ENCODE measurements at places on chromosomes 12 and 14. TPM values are rescaled to one million over a fixed set of nuclear protein-coding genes. Genes with fewer than 3 reads are reported as not detected.

- DNase-seq, result no peak
Measured at GRCh38 chr12:124296295-124296915, 1.5 kb downstream of the RFLNA start.

GRCh38 chr14:99671235-99672224 is 12.6 kb upstream of the CYP46A1 start:
- DNase-seq, result no peak

- DNase-seq, result no peak
Measured at GRCh38 chr14:31096255-31096654, 70.1 kb upstream of the STRN3 start.

GRCh38 chr14:72850360-72850759 is 43.5 kb downstream of the DPF3 start:
- DNase-seq, result no peak

- DNase-seq, result no peak
Measured at GRCh38 chr12:32301216-32301615, 98.1 kb upstream of the FGD4 start.

DNA sequence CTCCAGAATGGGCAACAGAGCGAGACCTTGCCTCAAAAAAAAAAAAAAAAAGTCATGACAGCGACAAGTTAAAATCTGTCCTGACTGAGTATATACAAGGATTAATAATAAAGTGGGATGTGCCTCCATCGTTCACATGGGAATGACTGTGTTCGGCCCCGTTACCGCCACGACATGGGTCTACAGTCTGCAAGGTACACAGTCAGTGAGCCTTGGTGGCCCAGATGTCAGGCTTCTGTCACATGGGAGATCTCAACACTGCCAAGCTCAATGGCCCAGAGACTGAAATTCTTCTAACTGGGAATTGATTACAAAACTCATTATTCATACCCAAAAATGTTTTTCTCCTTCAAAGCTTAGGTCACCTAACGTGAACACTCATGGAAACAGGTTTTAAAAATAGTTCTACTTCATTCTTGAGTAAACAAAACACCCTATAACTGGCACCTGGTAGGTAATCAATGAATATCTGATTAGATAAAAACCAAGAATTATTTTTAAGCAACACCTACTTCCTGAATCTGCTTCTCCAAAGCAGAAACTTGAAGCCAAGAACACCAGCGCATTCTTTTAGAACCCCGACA is 66.0 kb downstream of the NT5DC3 start:
- DNase-seq, result no peak

DNA sequence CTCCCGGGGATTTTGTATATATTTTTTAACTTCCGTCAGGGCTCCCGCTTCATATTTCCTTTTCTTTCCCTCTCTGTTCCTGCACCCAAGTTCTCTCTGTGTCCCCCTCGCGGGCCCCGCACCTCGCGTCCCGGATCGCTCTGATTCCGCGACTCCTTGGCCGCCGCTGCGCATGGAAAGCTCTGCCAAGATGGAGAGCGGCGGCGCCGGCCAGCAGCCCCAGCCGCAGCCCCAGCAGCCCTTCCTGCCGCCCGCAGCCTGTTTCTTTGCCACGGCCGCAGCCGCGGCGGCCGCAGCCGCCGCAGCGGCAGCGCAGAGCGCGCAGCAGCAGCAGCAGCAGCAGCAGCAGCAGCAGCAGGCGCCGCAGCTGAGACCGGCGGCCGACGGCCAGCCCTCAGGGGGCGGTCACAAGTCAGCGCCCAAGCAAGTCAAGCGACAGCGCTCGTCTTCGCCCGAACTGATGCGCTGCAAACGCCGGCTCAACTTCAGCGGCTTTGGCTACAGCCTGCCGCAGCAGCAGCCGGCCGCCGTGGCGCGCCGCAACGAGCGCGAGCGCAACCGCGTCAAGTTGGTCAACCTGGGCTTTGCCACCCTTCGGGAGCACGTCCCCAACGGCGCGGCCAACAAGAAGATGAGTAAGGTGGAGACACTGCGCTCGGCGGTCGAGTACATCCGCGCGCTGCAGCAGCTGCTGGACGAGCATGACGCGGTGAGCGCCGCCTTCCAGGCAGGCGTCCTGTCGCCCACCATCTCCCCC is 777 bp downstream of the ASCL1 start:
- no peak for DNase-seq

GRCh38 chr14:68815298-68816182 is 22.7 kb upstream of the ZFP36L1 start:
- DNase-seq, result no peak

DNA sequence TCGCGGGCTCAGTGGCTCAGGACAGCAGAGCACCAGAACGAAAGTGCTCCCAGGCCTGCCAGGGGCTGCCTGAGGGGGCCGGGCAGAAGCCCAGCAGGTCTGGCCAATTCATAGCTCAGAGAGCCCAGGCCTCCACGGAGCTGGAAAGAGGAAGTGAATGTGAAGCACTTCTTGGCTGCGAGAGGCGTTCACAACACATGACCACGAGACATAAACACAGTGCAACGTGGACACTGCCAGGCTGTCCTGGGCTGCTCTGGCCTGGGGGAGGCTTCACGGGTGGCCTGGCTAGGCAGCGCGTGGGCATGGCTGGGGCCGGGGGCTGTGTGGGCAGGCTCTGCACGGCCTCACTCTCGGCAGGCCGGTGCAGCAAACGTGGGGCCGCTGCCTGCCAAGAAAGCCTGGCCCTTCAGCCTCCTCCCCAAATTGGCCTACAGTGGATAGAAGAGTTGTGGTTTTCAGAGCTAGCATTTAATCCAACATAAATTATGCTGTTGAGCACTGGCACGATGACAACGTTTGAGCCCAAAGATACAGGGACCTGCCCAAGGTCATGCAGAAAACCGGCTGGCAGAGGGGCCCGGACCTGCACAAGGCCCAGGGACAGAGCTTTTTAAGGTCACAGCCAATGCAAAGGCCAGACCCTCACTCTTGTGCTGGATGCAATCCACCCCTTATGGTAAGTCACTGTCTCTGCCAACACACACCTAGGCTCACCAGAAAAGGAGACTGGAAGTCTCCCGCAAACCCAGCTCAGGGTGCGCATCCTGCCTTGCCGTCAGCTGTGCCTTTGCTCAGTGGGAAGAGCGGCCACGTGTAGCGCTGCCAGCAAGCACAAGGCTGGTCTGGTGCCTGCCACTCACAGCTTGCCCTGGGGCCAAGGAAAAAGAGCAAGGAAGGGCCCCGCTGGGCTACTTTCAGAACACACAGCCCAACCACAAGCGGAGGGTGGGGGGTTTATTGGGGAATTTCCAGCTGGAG is 8.6 kb downstream of the SLC25A29 start:
- peak; percentile 35 for DNase-seq

DNA sequence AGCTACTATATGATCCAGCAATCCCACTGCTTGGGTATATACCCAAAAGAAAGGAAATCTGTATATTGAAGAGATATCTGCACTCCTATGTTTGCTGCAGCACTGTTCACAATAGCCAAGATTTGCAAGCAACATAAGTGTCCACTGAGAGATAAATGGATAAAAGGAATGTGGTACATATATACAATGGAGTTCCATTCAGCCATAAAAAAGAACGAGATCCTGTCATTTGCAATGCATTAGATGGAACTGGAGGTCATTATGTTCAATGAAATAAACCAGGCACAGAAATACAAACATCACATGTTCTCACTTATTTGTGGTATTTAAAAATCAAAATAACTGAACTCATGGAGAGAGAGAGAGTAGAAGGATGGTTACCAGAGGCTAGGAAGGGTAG is 116.6 kb downstream of the HELB start:
- DNase-seq, result no peak

- DNase-seq, result no peak
Measured at GRCh38 chr14:84421621-84422020, 1108.3 kb upstream of the FLRT2 start.

- no peak for DNase-seq
Measured at GRCh38 chr12:55072083-55072482, 52.3 kb downstream of the NEUROD4 start.

DNA sequence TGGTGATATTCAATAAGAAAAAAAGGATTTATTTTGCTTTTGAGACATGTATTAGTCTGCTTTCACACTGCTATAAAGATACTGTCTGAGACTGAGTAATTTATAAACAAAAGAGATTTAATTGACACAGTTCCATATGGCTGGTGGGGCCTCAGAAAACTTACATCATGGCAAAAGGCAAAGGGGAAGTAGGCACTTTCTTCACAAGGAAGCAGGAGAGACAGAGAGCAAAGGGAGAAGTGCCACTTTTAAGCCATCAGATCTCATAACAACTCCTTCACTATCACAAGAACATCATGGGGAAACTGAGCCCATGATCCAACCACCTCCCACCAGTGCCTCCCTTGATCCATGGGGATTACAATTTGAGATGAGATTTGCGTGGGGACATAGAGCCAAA is 43.9 kb downstream of the BHLHE41 start:
- DNase-seq, result no peak

Gene ITGB7
- total RNA-seq, result 487 TPM

Gene TMEM132C
- total RNA-seq, result not detected

Gene RNASE2
- total RNA-seq, result not detected

Gene CYP27B1
- total RNA-seq, result 2.7 TPM

Gene TAS2R14
- total RNA-seq, result 1.8 TPM

Gene PRKD1
- 0.56 TPM for total RNA-seq

Gene KRT2
- 0.08 TPM for total RNA-seq

Gene HAL
- total RNA-seq, result 0.11 TPM

Gene APOF
- not detected for total RNA-seq

Gene PDZRN4
- total RNA-seq, result not detected

Gene OR10A7
- total RNA-seq, result not detected

Gene NRXN3
- 2.7 TPM for total RNA-seq

Data from GM12878 (cell line).